Effector memory CD4-positive, alpha-beta T cell (primary cell): ENCODE measurements at places on chromosomes 7 and 10.

DNA sequence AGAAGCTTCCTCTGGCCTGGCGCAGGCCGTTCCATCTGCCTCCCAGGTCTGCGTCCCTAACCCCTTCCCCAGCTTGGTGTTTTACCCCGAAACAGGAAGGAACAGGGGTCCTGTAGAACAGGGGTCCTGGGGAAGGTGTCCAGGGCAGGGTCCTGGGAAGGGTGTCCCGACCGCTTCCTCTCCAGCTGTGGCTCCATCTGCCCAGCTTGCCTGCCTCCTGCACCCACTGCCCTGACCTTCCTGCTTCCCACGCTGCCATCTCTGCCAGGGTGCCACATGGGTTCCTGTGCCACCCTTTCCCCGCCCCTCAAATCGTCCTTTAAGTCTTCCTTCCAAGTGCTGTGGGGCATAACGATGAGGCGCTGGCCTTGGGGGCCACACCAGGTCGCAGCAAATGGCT lies 32.4 kb downstream of the WDR86 start:
- DNase-seq = no peak
- no peak overlapping the region for H3K27ac ChIP-seq
- H3K36me3 ChIP-seq = peaks cover 54% of the 10 kb centered on the region
- no peaks in the 10 kb centered on the region for H3K27me3 ChIP-seq

- H3K36me3 ChIP-seq = no peaks in the 10 kb centered on the region
- no peak overlapping the region for H3K27ac ChIP-seq
- no peaks in the 10 kb centered on the region for H3K4me1 ChIP-seq
- DNase-seq = no peak
- no peaks in the 10 kb centered on the region for H3K27me3 ChIP-seq
- no peak overlapping the region for H3K4me3 ChIP-seq
Observed at GRCh38 chr10:127874671-127875448, 17.9 kb downstream of the CLRN3 start.

- H3K4me1 ChIP-seq = no peaks in the 10 kb centered on the region
- H3K27ac ChIP-seq = no peak overlapping the region
- no peak for DNase-seq
- no peak overlapping the region for H3K4me3 ChIP-seq
- no peaks in the 10 kb centered on the region for H3K27me3 ChIP-seq
Observed at GRCh38 chr10:81889181-81889769, 14.3 kb downstream of the NRG3 start.

DNA sequence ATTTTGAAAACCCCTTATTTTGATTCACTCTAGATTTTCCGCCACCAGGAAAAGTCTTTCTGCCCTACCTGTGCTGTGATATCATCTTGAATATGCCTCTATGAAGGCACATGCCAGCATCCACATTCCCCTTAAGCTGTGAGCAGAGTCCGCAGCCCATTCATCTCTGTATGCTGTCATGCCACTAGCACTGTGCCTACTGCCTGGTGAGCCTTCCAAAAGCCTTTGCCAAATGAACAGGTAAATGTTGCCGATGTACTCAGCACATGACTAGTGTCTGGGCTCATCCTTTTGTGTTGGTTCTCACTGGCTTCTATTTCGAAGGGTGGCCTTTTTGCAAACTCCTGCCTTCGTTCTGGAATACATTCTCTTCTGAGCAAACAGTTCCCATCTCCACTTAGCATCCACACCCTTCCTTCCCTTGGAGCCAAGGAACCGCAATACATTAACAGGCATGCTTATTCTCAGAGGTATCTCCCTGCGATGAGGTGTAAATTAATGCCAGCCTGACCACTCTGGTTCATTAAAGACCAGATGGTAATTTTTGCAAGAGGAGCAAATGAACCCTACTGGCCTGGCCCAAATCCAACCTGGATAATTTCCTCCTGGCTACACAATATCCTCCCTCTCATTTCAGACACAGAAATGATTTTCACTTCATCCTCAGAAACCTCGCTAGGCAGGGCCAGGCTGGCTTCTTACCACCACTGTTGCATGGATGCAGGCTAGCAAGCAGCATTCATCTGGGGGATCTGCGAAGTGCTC lies 339.7 kb upstream of the NFE2L3 start:
- no peak overlapping the region for H3K4me3 ChIP-seq
- no peak for DNase-seq
- no peak overlapping the region for H3K27ac ChIP-seq
- H3K36me3 ChIP-seq = no peaks in the 10 kb centered on the region
- H3K27me3 ChIP-seq = no peaks in the 10 kb centered on the region
- no peaks in the 10 kb centered on the region for H3K4me1 ChIP-seq

GRCh38 chr10:89217057-89217990 lies 10.2 kb upstream of the CH25H start:
- peaks cover 15% of the 10 kb centered on the region for H3K36me3 ChIP-seq
- H3K27me3 ChIP-seq = no peaks in the 10 kb centered on the region
- peaks cover 3% of the 10 kb centered on the region for H3K4me1 ChIP-seq

DNA sequence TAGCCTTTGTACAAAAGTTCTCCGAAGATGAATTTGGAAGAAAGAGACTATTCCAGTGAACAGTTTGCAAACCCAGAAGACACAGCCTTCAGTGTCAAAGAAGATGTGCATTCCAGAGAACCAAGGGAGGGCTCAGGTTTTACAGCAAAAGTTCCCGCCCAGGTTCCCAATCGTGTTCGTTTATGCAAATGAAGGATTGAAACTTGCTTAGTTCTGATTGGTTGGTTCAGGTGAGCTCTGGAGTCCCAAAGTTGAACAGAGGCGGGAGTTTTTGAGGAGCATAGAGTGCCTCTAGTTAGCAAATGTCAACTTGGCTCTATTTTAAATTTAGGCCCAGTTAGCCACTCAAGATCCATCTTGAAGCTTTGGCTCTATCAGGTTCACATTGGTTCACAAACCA lies 51.3 kb downstream of the TMEM270 start:
- H3K4me1 ChIP-seq = no peaks in the 10 kb centered on the region
- no peaks in the 10 kb centered on the region for H3K36me3 ChIP-seq
- no peak overlapping the region for H3K4me3 ChIP-seq
- no peaks in the 10 kb centered on the region for H3K27me3 ChIP-seq
- DNase-seq = no peak

DNA sequence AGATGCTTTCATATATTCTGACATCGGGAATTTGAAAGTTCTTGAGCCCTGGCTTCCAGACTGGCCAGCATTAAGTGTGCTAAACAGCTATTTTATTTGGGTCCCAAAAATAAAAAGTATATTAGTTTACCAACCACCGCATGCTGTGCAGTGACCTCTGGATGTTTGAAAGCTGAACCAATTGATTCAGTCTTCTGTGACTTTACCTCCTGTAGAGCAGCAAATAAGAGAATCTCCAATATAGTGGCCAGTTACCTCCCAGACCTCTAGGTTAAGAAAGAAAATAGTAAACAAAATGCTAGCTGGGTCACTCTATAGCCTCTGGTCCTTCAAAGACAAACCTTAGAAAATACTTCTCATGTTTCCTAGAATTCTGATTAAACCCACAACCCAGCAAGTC lies 424.6 kb upstream of the NFE2L3 start:
- no peak overlapping the region for H3K4me3 ChIP-seq
- no peak overlapping the region for H3K27ac ChIP-seq
- no peaks in the 10 kb centered on the region for H3K36me3 ChIP-seq
- DNase-seq = no peak
- no peaks in the 10 kb centered on the region for H3K4me1 ChIP-seq

DNA sequence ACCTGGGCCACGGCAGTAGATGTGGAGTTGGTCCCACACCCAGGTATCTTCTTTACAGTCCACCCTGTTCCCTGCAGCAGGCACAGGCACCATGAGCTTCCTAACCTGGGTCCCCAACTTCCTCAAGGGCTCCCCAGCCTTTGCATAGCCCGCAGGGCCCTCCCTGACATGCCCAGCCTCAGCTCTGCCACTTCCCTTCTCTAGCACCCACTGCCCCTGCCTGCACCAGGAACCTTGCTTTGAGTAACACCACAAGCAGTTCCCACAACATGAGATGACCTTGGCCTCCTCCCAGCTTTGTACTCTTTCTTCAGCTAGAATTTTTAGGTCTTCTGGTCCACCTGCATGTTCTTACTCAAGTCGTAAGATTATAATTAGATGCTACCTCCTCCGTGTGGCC lies 92.2 kb upstream of the ZPBP start:
- no peak overlapping the region for H3K4me3 ChIP-seq
- no peaks in the 10 kb centered on the region for H3K27me3 ChIP-seq
- no peak for DNase-seq
- H3K4me1 ChIP-seq = no peaks in the 10 kb centered on the region
- H3K27ac ChIP-seq = no peak overlapping the region

DNA sequence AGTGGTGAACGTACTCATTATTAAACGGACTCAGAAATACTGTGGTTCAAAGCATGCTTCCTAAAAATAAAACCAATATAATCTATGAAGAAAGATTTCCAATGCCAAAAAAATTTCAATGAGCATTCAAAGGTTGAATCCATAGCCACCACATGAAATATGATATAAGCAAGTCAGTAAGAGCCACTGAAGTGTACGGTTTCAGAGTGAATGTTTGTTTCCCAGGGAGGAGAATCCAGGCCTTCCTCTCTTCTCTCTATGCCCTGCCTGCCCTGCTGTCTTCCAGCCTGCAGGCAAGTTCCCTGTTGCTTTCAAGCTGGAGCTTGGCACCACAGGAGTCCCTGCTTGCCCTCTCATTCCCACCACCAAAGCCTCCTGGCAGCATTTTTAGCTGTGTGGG lies 1171.6 kb upstream of the C7orf33 start:
- no peak overlapping the region for H3K27ac ChIP-seq
- DNase-seq = no peak
- no peaks in the 10 kb centered on the region for H3K36me3 ChIP-seq
- no peaks in the 10 kb centered on the region for H3K27me3 ChIP-seq
- no peak overlapping the region for H3K4me3 ChIP-seq

- no peak overlapping the region for H3K4me3 ChIP-seq
- no peaks in the 10 kb centered on the region for H3K27me3 ChIP-seq
- H3K27ac ChIP-seq = no peak overlapping the region
- no peak for DNase-seq
Observed at GRCh38 chr7:145030754-145031153, 194.9 kb upstream of the TPK1 start.

GRCh38 chr10:25078658-25079431 lies 62.4 kb downstream of the THNSL1 start:
- H3K27me3 ChIP-seq = peaks cover 3% of the 10 kb centered on the region
- no peak overlapping the region for H3K27ac ChIP-seq
- no peak overlapping the region for H3K4me3 ChIP-seq
- no peaks in the 10 kb centered on the region for H3K36me3 ChIP-seq
- no peaks in the 10 kb centered on the region for H3K4me1 ChIP-seq

DNA sequence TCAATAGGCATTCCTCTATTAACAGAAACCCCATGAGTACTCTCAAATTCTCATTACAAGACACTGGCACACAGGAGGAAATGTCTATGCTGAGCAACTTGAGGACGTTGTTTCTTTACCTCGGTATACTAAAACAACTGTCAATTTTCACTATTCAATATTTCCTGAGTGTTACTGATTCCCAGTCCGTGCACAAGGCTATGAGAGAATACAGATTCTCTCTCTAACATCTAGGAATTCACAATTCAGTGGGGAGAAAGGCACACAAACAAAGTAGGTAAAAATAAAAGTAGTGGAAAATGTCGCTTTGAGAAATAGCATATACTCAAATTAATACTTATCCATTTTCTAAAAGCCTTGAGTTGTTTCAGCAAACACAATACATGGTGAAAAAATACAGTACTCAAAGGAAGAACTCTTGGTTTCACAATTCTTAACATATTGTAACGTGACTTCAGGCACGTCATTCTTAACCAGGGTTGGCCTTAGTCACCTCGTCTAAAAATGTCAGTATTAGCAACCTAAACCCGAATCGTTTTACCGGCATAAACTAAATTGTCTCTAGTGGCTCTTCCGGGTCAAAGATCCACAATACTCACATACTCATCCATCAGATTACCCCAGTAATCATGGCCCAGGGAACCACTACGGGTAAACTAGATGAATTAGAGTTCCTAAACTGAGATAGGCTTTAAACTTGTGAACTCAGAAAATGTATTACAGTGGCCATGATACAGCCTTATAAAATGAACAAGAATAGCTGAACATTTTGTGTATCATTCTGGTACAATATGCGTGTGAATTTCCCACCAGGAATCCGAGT lies 1.5 kb downstream of the IPMK start:
- peak overlapping the region; percentile 75 for H3K27ac ChIP-seq
- no peaks in the 10 kb centered on the region for H3K36me3 ChIP-seq
- DNase-seq = no peak
- no peaks in the 10 kb centered on the region for H3K4me1 ChIP-seq
- H3K27me3 ChIP-seq = no peaks in the 10 kb centered on the region
- H3K4me3 ChIP-seq = peak overlapping the region; percentile 83

GRCh38 chr10:7593905-7594304 lies 72.9 kb downstream of the ITIH5 start:
- no peaks in the 10 kb centered on the region for H3K27me3 ChIP-seq
- no peak overlapping the region for H3K4me3 ChIP-seq
- H3K4me1 ChIP-seq = no peaks in the 10 kb centered on the region
- H3K36me3 ChIP-seq = no peaks in the 10 kb centered on the region
- no peak for DNase-seq
- no peak overlapping the region for H3K27ac ChIP-seq

GRCh38 chr7:155733582-155734444 lies 78.5 kb downstream of the SHH start:
- H3K4me1 ChIP-seq = no peaks in the 10 kb centered on the region
- H3K27me3 ChIP-seq = no peaks in the 10 kb centered on the region
- H3K4me3 ChIP-seq = no peak overlapping the region
- DNase-seq = no peak

- DNase-seq = no peak
- no peaks in the 10 kb centered on the region for H3K27me3 ChIP-seq
- H3K4me3 ChIP-seq = no peak overlapping the region
- H3K27ac ChIP-seq = no peak overlapping the region
- no peaks in the 10 kb centered on the region for H3K4me1 ChIP-seq
Observed at GRCh38 chr7:43018446-43018845, 86.3 kb downstream of the MRPL32 start.

DNA sequence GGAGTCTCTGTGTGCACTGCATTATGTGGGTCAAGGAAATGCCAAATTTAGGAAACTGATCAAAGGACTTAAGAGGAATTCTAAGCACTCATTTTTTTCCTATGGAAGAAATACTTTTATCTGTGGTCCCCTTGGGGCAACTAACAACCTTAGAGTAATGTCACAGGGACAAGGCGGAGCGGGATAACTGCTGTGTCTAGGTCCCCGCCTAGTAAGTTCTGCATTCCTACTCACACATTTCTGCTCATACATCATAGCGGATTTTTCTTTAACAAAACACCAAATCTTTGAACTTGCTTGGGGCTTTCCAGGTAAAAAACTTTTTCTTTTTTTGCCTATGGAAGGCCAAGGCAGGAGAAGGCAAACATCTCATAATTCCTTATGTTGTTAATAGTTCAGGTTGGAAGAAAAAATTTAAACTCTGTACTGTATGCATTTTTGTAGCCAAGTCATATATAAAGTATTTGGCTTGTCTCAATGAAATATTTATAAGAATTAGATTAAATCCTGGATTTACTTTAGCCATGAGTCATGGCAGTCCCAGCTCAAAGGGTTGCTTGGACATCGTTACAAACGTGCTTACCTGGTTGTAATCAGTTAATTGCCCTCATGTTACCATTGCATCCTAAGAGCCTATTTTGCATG lies 285.0 kb downstream of the PHTF2 start:
- no peaks in the 10 kb centered on the region for H3K36me3 ChIP-seq
- no peak for DNase-seq
- H3K27me3 ChIP-seq = no peaks in the 10 kb centered on the region
- no peak overlapping the region for H3K27ac ChIP-seq
- H3K4me1 ChIP-seq = no peaks in the 10 kb centered on the region

- no peak for DNase-seq
- H3K4me3 ChIP-seq = no peak overlapping the region
- no peak overlapping the region for H3K27ac ChIP-seq
- H3K27me3 ChIP-seq = no peaks in the 10 kb centered on the region
Observed at GRCh38 chr7:85220023-85220422, 33.2 kb upstream of the SEMA3D start.

- H3K4me3 ChIP-seq = no peak overlapping the region
- no peaks in the 10 kb centered on the region for H3K36me3 ChIP-seq
- H3K27ac ChIP-seq = no peak overlapping the region
- no peaks in the 10 kb centered on the region for H3K4me1 ChIP-seq
Observed at GRCh38 chr10:127315888-127316287, 119.5 kb upstream of the INSYN2A start.
